ENCODE measurements at places on chromosomes 12 and 14.

DNA sequence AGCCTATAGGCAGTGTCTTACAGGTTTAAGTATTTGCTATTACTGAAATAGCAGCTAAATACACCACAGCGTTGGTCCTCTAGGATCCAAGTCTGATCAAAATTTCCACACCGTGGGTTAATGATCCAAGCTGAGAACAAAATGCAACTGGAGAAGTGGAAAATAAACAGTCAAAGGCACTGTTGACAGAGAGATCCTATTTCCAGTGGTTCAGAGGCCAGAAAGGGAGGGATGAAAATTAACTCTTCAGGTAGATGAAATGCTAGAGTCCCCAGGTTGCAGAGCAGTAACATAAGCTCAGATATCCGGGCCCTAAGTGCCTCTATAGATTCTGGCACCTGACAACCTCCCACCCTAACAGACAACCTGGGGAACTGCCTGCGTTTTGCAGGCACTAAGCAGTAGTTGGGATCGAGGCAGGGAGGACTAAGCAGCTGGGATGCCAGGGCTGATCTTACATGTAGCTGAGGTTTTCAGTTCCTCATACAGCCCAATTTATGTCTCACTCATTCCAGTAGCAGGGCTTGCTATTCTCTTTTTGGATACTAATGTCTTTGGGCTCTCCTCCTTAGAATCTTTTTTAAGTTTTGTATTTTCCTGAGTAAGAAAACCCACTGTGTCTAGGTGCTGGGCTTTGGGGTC, 42.7 kb upstream of the CRACR2A start:
- peak; percentile 27 for DNase-seq

DNA sequence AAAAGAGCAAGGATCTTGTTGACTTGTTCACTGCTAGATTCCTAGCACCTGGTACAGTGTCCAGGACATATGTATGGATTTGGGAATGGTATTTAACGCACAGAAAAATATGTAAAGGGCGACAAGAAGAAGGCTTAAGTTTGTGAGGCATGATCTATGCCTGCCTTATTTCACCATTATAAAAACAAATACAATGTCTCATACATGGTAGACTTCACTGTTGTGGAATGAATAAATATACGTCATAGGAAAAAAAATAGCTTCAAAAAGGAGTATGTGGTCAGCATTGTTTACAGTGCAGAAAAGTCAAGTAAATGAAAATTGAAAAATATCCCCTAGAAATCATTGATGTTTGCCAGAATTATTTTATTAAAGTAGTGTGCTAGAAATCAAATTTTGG, 30.0 kb downstream of the HCFC2 start:
- DNase-seq, result no peak

- DNase-seq, result no peak
Measured at GRCh38 chr12:86917121-86917520, 660.9 kb upstream of the MGAT4C start.

DNA sequence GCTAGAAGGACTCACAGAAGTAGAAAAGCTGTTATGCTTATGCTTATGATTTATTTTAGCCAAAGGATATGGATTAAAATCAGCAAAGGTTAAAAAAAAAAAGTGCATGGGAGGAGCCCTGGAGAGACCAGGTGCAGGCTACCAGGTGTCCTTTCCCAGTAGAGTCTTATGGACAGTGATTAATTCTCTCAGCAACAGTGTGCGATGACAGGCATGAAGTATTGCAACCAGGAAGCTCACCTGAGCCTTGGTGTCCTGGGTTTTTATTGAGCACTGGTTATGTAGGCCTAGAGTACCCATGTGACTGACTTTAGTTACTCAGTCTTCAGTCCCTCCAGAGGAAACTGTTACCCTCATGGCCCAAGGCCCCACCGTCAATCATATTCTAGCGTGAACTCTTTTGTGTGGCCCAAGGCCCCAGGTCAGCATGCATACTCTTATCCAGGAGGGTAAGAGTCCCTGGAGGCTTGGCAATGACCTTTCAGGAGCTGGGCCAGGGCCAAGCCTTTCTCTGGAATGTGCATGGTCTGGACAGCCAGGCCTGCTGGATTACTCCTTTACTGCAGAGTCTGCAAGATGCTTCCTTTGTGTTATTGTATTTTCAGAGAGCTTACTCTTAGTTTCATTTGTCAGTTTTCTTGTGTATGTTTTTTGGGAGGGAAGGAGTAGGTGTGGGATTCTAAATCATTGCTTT, 69.6 kb upstream of the RD3L start:
- no peak for DNase-seq

- DNase-seq, result no peak
Measured at GRCh38 chr12:51131745-51132521, 41.0 kb downstream of the TFCP2 start.

DNA sequence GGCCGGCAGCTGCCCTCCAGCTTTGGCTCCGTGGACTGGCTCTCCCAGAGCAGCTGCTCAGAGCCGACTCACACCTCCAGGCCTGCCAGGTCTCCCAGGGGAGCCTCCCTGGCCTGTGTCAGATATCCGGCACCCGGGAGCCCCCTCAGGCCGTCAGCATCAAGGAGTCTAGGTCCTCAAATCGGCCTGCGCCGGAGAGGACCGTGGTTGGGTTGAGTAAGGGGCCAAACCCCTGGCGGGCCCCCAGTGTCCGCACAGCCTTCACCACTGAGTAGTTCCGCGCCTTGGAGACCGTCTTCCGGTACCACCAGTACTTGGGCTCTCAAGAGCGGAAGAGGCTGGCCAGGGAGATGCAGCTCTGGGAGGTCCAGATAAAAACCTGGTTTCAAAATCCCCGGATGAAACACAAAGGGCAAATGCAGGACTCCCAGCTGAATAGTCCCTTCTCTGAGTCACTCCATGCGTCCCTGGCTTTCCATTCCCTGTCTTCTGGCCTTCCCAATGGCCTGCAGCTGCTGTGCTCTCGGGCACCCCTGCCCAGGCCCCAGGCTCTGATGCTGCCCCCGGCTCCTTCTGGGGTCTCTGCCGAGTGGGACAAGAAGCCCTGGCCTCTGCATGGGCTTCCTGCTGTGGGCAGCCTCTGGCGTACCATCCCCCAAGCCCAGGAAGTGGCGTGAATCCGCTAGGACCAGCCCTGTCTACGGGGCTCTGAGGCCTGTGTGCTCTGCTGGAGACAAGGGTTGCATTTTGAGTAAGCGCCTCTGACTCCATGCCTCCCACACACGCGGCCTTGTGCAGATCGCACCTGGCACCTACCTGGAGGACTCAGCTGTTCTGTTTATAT, 245.1 kb upstream of the ATXN7L3B start:
- DNase-seq, result peak; percentile 34

- no peak for DNase-seq
Measured at GRCh38 chr14:87233806-87234384, 759.1 kb downstream of the GALC start.

DNA sequence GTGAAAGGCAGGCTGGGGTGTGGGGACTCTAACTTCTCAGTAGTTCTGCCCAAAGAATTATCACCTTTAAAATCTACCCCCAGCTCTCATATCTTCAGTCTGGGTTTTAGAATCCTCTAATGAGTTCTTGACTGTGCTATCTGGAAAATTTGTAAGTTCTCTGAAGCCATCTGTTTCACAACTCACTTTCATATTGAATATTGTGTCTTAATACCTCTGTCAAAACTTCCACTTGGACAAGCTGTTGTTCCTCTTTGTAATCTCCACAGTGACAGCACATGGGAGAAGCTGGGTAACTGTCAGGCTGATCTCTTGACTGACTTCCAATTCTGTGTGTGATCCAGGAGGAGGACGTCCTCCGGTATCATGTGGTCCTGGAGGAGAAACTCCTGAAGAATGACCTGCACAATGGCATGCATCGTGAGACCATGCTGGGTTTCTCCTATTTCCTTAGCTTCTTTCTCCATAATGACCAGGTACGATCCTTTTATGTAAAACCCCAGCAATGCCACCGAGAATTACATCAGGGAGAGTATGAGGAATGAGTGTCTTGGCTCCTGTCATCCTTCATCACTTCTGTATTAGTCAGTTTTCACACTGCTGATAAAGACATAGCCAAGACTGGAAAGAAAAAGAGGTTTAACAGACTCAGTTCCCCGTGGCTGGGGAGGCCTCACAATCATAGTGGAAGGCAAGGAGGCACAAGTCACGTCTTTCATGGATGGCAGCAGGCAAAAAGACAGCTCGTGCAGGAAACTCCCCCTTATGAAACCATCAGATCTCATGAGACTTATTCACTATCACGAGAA, 111.9 kb downstream of the STAB2 start:
- DNase-seq, result no peak

GRCh38 chr12:570921-571794, 92.1 kb downstream of the NINJ2 start:
- no peak for DNase-seq

DNA sequence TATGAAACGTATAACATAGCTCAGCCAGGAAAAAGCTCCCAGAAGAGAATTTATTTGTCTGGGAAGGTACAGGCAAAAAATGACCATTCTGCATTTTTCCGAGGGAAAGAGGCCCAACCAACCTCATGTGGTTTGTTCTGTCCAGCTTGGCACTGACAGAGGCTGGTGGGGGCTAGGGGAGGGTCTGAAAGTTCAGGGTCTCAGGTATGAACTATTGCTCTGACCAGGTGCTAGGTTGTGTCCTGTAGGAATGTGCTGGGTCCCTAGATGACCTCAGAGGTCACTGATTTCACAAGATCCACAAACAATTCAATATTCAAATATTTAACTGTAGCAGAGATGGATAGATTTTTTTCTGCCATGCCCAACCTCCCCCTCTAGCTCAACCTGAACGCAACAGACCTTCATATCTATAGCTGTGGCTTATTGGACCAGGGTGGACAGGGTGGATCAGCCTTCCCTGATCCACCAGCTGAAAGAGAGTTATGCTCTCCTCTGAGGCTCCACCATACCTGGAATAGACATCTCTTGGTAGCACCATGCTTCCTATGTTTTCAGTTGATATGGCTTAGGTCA, 32.9 kb upstream of the IFT81 start:
- no peak for DNase-seq
